ENCODE measurements at places on chromosomes 3 and 15. TPM values are rescaled to one million over a fixed set of nuclear protein-coding genes. Genes with fewer than 3 reads are reported as not detected.

The NMNAT3 gene
- total RNA-seq: 3.5 TPM

The PLAAT1 gene
- 3.4 TPM for total RNA-seq

The CLDN18 gene
- total RNA-seq: not detected

The PIERCE2 gene
- total RNA-seq: 1.4 TPM

The GHSR gene
- total RNA-seq: not detected

The ACTRT3 gene
- total RNA-seq: 5.9 TPM

The ITIH1 gene
- not detected for total RNA-seq

The HTR3E gene
- not detected for total RNA-seq

The ATP6V1A gene
- 90.4 TPM for total RNA-seq

The CCR8 gene
- total RNA-seq: not detected

The FSIP1 gene
- 1.3 TPM for total RNA-seq

The GASK1A gene
- total RNA-seq: 7.9 TPM

The IL12A gene
- 0.82 TPM for total RNA-seq

The SERPINI2 gene
- 0.25 TPM for total RNA-seq

The ACTC1 gene
- 90.0 TPM for total RNA-seq

The FAM174B gene
- 35.2 TPM for total RNA-seq

The ALS2CL gene
- total RNA-seq: 4.8 TPM

The CYP1A1 gene
- 0.11 TPM for total RNA-seq

The ROPN1B gene
- total RNA-seq: 0.36 TPM

The GCSAM gene
- total RNA-seq: not detected

The FAM3D gene
- total RNA-seq: not detected

The ISY1 gene
- total RNA-seq: 16.6 TPM

The TICRR gene
- total RNA-seq: 37.3 TPM

The RETNLB gene
- total RNA-seq: not detected

The SPESP1 gene
- not detected for total RNA-seq

The NCEH1 gene
- 6.4 TPM for total RNA-seq

The HYAL1 gene
- total RNA-seq: 1.7 TPM

The CORO2B gene
- 3.4 TPM for total RNA-seq

The PCSK6 gene
- 3.3 TPM for total RNA-seq

The STRIT1 gene
- total RNA-seq: 0.38 TPM

The TNFSF10 gene
- total RNA-seq: not detected

The CASR gene
- 0.58 TPM for total RNA-seq

The CATSPER2 gene
- total RNA-seq: 1.2 TPM

The FETUB gene
- not detected for total RNA-seq

The SAXO2 gene
- total RNA-seq: 3.1 TPM

The CPNE9 gene
- total RNA-seq: 4.4 TPM

The SSUH2 gene
- total RNA-seq: 0.73 TPM

The LRRC31 gene
- total RNA-seq: not detected

The PP2D1 gene
- not detected for total RNA-seq

The EPHA6 gene
- total RNA-seq: 2.8 TPM

The CD200R1 gene
- total RNA-seq: not detected

The OIP5 gene
- total RNA-seq: 36.7 TPM

The CD200 gene
- total RNA-seq: 50.2 TPM

The CPN2 gene
- not detected for total RNA-seq

The PLSCR4 gene
- total RNA-seq: 2.9 TPM

The IL20RB gene
- 2.6 TPM for total RNA-seq

The SPINK8 gene
- not detected for total RNA-seq

The C2CD4A gene
- not detected for total RNA-seq

Data from H1 (cell line).